ENCODE measurements at places on chromosomes 6 and 20. TPM values are rescaled to one million over a fixed set of nuclear protein-coding genes. Genes with fewer than 3 reads are reported as not detected.

The BMP6 gene
- total RNA-seq = 3.6 TPM

The C4A gene
- 12.3 TPM for total RNA-seq

DNA sequence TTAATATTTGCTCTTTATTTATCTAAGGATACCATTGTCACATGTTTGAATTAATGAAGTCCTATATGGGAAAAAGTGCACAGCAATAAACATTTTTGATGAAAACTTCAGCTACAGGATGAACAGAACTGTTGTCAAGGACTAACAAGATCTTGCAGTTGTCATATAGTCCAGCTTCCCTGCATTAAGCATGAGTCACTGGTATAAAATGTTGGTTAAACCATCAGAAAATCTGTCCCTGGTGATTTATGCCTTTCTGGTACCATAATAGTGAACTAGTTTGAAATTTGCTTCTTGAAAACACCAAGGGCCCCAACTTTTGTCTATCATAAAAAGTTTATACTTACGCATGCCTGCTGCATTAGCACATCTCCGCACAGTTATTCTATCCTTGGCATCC lies 60.4 kb upstream of the RSPO3 start:
- no peak overlapping the region for H3K27ac ChIP-seq
- H3K36me3 ChIP-seq = peaks cover 19% of the 10 kb centered on the region
- no peak overlapping the region for H3K4me3 ChIP-seq
- no peak for DNase-seq
- H3K4me1 ChIP-seq = no peaks in the 10 kb centered on the region
- no peaks in the 10 kb centered on the region for H3K27me3 ChIP-seq

- H3K27me3 ChIP-seq = no peaks in the 10 kb centered on the region
- DNase-seq = no peak
- no peak overlapping the region for H3K27ac ChIP-seq
- no peaks in the 10 kb centered on the region for H3K36me3 ChIP-seq
- H3K4me1 ChIP-seq = peaks cover 11% of the 10 kb centered on the region
Observed at GRCh38 chr6:144181639-144182038, 31.3 kb downstream of the STX11 start.

The PBOV1 gene
- total RNA-seq = not detected

GRCh38 chr6:139605350-139605749 lies 230.9 kb upstream of the CITED2 start:
- H3K36me3 ChIP-seq = no peaks in the 10 kb centered on the region
- DNase-seq = no peak
- no peak overlapping the region for H3K4me3 ChIP-seq
- H3K27ac ChIP-seq = no peak overlapping the region
- no peaks in the 10 kb centered on the region for H3K27me3 ChIP-seq

The AGER gene
- total RNA-seq = 28.1 TPM

The MLIP gene
- 1.0 TPM for total RNA-seq

The ELOVL2 gene
- 1.6 TPM for total RNA-seq

Measured in mesothelial cell of epicardium (in vitro differentiated cells).